ENCODE measurements at places on chromosomes 13 and 19.

DNA sequence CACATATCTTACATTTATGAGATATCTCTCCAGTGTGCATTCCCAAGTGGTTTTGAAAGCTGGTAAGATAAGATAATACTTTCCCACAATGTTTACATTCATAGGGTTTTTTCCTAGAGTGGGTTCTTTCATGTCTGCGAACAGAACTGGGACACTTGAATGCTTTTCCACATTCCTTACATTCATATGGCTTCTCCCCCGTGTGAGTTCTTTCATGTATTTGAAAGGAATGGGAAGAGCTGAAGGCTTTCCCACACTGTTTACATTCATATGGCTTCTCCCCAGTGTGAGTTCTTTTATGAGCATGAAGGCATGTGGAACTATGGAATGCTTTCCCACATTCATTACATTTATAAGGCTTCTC is 19.7 kb downstream of the ZNF433 start:
- DNase-seq, result no peak

DNA sequence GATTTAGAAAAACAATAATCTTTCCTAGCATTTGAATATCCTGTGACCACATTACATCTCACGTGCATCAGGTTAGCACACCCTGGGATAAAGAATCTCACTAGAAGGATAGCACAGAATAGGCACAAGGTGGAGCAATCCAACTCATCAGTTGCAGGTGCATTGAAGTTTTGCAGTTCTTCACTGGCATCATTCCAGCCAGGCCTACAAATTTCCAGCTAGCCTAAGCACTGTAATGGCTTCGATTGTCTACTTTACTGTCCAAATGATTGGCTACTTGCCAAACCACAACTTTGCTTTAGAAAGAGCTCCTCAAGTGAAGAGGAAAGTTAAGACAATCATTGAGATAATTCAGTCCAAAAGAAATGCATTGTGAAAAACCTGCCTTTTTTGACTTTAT is 89.5 kb downstream of the SPRY2 start:
- DNase-seq, result peak; percentile 21

DNA sequence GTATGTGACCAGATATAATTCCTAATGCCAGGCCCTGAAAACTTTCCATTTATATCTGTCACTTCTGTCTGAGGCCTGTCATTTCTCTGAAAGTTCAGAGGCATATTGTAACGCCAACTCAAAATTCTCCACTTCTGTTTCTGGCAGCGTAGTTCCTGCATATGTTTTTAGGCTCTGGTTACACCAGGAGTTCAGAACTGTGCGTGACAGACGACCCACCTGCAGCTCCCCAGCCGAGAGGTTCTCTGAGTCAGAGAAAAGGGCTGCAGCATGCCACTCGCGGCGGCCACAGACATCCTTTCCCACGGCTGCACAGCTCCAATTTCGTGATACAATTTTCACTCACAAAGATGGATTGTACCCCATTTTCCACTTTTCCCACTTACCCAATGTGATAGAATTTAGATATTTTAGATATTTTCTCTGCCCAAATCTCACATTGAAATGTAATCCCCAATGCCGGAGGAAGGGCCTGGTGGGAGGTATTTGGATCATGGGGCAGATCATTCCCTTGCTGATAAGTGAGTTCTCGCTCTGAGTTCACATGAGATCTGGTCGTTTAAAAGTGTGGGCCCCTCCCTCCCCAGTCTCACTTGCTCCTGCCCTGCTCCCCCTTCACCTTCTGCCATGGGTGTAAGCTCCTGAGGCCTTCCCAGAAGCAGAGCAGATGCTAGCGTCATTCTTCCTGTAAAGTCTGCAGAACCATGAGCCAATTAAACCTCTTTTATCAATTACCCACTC is 308.1 kb downstream of the LIG4 start:
- DNase-seq, result no peak

- no peak for DNase-seq
Measured at GRCh38 chr13:33657274-33657673, 160.7 kb upstream of the RFC3 start.

GRCh38 chr13:29594710-29595379 is 643 bp downstream of the SLC7A1 start:
- DNase-seq, result peak; percentile 58

GRCh38 chr13:40221460-40222201 is 444.8 kb downstream of the FOXO1 start:
- peak; percentile 38 for DNase-seq

DNA sequence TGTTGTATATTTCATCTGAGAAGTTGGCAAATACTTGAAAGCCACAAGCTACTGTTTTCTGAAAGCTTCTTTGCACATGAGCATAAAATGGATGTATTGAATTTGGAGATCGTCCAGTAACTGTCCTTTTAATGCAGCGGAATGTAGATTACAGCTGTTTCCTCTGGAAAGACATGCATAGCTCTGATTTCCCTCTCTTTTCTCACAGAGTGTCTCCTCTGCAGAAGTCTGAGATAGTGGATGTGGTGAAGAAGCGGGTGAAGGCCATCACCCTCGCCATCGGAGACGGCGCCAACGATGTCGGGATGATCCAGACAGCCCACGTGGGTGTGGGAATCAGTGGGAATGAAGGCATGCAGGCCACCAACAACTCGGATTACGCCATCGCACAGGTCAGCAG is 283.0 kb downstream of the SHISA2 start:
- DNase-seq, result no peak

DNA sequence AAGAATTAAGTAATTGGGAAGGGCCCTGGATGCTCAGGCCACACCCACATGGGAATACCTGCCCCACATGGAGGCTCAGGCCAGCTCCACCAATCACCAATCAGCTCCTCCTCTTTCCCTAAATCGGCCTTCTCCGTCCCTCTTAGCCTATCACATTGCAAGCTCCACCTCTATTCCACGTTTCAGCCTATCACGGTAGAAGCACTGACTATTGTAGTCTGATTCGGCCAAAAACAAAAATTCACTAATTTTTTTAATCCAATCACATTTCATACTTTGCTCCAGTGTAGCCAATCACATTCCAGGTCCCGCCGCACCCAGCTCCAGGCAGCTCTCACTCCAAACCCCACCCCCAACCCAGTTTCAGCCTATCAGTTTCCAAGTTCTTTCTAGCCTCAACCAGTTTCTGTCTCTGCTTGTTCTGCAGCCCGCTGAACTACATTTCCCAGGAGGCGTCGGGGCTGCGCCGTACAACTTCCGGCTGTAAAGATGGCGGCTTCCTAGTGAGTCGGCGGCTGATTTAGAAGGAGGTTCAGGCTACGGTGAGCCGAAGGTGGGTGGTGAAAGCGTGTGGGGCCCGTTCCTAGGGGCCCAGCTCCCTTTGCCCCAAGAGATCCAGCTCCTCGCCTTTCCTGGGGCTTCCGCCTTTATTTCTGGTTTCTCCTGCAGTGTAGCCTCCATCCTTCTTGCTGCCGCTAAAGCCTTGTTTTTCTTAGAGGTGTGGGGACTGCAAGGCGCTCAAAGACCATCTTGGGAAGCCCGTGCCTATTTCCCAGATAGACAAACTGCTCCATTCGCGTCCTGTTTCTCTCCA is at the start of gene BABAM1:
TSS of gene BABAM1 (plus strand) at position 469 of the 814 bp plus-strand sequence. CDS start 1,364 bp downstream, outside the sequence.
- peak; percentile 100 for DNase-seq

DNA sequence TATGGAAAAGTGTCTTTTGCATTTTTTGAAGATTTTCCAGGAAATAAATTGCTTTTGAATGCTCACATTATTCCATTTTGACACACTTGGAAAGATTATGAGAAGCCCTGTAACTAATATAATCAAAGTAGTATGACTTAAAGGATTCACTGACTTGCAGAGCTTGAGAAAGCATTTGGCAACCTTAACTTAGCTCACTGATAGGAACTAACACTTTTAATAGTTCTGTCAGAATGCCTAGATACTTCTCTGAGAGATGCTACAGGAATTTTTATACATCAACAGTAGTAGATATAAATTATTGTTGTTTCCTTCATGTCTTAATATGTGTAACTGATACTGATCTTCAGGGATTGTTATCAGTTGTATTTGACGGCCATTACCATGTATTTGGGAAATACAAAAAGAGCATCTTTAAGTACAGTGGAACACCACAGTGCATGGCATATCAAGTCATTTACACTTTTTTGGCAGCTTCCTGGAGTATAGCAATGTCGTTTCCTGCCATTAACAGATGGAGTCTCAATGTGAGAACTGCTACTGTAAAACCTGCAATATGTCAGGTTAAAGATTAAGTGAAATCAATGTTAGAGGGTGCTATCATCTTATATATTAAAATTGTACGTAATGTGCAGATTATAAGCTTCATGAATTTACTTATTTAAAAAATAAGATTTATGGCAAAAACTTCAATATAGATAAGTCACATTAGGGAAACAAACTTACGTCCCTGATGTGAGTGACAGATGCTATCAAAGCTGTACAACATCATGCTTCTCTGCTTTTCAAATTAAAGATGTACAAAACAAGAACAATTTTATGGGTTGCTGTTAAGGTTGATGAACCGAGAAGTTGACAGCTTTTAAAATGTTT is 1159.8 kb upstream of the MIR17HG start:
- DNase-seq, result no peak

- DNase-seq, result peak; percentile 7
Measured at GRCh38 chr19:13521066-13521465, 14.8 kb upstream of the CACNA1A start.

GRCh38 chr19:1852581-1853128 is 4.4 kb upstream of the REXO1 start:
- no peak for DNase-seq

- no peak for DNase-seq
Measured at GRCh38 chr19:23996549-23996948, 81.9 kb downstream of the ZNF726 start.

- DNase-seq, result peak; percentile 60
Measured at GRCh38 chr13:44575741-44576350, at the start of gene TSC22D1. Gene TSC22D1 (minus strand): TSS chr13:44576330. CDS start chr13:44576074, 256 bp downstream.

DNA sequence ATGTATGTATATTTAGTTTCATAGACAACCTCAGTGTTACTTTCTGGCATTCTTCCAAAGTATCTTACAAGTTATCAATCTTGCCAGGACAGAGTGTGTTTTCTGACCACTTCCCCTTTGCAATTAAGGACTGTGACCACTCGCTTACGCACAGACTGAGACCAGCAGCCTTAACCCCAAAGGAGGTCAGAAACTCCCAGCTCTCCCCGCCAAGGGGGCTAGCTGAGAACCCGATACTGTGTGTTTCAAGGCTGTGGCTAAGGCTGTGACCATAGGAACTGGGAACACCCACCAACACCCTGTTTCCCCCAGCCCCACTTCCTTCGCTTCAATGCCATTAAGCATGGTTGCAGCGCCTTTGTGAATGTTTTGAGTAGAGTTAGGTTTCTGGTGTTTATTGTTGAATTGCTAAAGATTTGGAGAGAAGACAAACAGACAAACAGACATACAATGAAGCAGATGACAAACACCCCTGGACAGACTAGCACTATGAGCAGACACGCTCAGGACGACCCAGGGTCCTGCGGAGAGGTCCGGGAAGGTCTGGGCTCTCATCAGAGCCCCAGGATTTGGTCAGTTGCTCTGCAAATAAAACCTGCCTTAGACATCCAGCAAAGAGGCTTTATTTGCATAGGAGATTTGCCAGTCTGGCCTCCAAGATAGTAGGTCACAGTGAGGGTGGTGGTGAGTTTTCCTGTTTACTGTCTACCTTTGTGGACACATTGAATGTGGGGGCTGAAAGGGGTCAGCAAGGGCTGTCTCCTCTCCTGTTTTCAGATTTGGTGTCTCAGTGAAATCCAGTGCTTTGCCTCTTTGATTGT is 25.0 kb upstream of the TNFSF11 start:
- peak; percentile 74 for DNase-seq

- no peak for DNase-seq
Measured at GRCh38 chr13:87147076-87147475, 524.1 kb upstream of the SLITRK5 start.

GRCh38 chr13:109840201-109840892 is 54.0 kb upstream of the IRS2 start:
- DNase-seq, result peak; percentile 47

DNA sequence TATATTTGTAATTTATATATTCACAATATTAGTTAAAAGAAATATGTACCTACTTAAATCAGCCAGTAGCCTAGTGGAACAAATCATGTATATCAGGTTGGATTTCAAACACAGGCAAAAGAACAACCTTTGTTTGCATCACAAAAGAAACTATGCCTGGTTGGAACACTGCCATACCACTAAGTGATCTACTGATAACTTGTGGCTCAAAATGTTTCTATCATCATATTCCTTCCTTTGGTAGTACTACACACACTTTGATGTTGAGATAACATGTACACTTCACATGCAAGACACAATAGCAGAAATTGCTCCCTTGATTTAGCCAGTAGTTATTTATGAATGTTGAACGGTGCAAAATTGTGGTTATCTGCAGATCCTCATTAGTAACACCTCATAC is 146.0 kb upstream of the GPC6 start:
- DNase-seq, result peak; percentile 8

DNA sequence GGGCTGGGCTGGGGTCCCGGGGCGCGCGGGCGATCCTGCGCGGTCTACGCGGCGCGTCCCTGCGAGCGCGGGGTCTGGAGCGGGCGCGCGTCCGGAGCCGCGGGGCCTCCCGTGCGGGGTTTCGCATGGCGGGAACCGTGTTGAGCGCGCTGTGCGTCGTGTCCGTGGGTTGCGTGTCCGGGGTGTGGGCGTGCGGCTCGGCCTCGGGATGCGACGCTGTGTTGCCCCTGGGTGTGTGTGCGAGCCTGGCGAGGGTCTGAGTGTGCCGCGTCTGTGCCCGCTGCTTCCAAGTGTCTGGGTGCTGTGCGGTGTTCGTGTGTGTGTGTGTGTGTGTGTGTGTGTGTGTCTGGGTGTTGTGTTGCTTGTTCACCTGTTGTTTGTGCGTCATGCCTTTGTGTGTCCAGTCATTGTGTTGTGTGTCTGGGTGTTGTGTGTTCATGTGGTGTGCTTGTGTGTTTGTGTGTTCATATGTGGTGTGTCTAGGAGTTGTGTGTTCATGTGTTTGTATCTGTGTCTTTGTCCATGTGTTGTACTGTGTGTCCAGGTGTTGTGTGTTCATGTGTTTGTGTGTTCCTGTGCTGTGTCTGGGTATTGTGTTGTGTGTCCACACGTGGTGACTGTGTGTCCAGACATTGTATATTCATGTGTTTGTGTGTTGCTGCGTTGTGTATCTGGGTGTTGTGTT is 552 bp downstream of the PLK5 start:
- no peak for DNase-seq

GRCh38 chr19:4678881-4679790 is 9.0 kb upstream of the MYDGF start:
- DNase-seq, result peak; percentile 74

- DNase-seq, result no peak
Measured at GRCh38 chr13:64723724-64724123, 2506.4 kb downstream of the PCDH9 start.

- no peak for DNase-seq
Measured at GRCh38 chr19:29045679-29046254, 167.2 kb downstream of the UQCRFS1 start.

DNA sequence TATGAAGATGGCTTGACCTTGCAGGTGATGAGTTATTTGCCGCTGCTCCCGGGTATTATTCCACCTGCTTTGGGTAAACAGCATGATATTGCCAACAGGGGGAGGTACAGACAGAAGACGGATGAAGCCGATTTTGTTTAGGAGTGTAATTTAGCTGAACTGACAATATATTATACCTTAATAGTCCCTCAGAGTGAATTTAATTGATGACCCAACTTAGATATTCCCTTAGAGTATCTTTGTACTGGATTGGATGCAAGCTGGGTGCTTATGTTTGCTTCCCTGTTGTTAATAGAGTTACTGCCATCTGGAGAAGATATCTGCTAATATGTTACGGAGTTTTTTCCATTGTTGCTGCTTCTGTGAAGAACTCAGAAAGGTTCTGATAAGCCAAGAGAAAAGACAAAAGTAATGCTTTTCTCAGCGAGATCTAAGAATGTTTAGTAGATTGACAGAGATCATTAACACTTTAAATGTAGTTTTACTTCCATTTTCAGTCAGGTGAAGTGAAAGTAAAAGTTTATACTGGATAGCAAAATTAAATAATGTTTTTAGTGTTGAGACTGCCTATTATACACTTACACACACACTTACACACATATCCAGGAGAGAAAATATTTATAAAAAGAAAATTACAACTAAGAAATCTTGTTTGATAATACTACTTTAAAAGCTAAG is 2220.8 kb upstream of the PCDH20 start:
- DNase-seq, result peak; percentile 5
